H1 (cell line): ENCODE measurements at places on chromosomes 6 and 20. TPM values are rescaled to one million over a fixed set of nuclear protein-coding genes. Genes with fewer than 3 reads are reported as not detected.

DNA sequence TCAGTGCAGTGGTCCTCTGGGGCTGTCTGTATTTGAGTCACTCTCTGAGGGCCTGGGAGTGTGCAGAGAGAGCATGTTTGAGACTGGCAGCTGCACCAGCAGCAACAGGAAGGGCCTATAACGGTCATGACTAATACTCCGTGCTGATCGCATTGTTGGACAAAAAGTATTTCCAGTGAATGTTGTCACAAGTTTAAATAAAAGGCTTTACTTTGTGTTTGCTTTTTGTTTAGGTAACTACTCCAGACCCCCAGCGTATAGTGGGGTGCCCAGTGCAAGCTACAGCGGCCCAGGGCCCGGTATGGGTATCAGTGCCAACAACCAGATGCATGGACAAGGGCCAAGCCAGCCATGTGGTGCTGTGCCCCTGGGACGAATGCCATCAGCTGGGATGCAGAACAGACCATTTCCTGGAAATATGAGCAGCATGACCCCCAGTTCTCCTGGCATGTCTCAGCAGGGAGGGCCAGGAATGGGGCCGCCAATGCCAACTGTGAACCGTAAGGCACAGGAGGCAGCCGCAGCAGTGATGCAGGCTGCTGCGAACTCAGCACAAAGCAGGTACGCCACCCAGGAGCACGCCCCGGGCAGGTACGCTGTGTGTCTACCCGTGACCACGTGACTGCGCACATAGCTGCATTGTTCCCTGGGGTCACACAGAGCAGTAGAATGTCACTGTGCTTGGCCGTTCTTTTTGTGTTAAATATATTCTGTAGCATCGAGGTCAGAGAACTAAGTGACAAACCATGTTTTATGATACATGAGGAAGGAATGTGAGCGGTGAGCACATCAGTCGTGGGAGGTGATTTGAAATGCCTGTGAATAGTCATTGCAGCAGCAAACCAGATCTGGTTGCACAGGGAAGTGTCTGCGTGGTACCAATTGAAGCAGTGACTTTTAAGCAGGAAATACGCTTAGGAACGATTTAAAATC is 174.7 kb downstream of the TMEM242 start:
- no peak for DNase-seq

- DNase-seq, result no peak
These were observed 138.0 kb upstream of the MCHR2 start for GRCh38 chr6:100132005-100132404.

GRCh38 chr6:65545920-65546319 is 161.1 kb downstream of the EYS start:
- DNase-seq, result no peak

GRCh38 chr6:137879299-137879698 is 12.2 kb downstream of the TNFAIP3 start:
- no peak for DNase-seq

- no peak for DNase-seq
These were observed 92.6 kb downstream of the PDE7B start for GRCh38 chr6:135944120-135944519.

- no peak for DNase-seq
These were observed 29.8 kb downstream of the EPM2A start for GRCh38 chr6:145705561-145705960.

The BEND6 gene
- polyA plus RNA-seq, result 0.53 and 0.71 TPM in 2 replicates
